ENCODE measurements at places on chromosomes 12 and 14.

DNA sequence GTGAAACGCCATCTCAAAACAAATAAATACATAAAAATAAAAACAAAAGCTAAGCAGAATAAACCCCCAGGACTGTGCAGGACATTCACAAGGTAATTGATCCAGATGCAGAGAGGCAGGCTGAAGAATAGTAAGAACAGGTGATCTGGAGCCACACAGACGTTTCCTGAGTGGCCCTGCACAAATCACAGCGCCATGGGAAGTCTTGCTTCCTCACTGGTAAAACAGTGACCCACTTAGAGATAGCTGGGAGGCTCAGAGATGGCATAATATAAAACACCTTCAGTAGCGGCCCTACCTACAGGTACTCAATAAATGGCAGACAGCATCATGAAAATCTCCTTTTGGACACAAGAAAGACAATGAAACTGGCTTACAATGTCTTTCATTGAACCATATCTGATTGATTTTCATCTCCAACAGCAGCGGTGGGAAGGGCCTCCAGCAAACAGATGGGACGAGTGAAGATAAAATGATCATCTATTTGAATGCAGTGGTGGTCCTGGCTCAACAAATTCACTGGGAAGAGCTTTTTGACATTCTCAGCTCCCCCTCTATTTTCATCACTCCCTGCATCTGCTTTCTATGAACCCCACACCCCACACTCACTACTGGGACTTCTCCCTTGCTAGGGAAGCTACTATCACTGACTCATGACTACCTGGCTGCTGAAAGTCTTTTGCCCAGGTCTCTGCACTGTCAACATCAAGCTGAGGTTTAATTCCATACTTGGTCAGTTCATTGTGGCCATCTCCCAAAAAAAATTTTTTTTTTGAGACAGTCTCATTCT, 63.9 kb downstream of the FOXN3 start:
- no peak for DNase-seq

- no peak for DNase-seq
Measured at GRCh38 chr14:104102282-104102914, 16.9 kb downstream of the ASPG start.

DNA sequence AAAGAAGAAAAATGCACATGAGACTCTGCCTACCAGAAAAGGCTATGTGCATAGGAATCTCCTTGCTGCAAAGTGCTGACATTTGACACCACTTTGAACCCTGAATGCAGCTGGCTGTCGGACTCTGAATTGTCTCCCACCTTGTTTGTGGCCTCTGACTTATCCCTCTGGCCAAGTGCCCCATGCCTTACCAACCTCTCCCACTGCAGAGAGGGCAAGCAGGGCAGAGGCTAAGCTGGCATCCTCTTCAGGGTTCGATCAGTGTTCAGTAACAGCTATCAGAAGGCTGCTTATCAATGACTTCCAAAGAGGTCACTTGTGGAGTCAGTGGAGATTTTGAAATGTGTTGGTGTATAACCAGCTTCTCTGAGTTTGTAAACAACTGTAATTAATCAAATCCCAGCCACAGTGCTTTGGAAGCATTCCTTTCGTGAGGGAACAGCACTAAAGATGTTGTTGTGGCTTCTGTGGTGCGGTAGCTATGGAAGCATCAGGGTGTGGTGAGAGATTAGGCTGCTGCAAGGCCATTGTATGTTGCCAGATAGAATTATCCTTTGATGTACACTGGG, 22.6 kb upstream of the BMP4 start:
- no peak for DNase-seq

DNA sequence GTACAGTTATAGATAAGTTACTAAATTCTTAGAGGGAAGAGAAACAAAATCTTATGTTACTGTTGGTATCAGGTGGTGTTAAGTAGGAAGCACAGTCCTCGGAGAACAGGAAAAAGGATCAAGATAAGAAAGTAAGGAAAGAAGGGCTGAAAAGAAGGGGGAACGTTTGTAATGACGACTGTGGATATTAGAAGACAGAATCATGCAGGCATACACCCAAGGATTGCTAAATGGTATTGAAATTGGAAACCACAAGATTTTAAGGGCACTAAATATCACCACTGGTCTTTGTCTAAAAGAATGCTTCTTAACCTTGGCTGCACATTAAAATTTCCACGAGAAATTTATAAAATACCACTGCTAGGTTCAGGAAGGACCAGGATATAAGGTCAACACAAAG, 34.1 kb upstream of the ERGIC2 start:
- DNase-seq, result no peak

- no peak for DNase-seq
Measured at GRCh38 chr12:65961190-65962035, 137.1 kb downstream of the HMGA2 start.

- no peak for DNase-seq
Measured at GRCh38 chr14:74042296-74042695, 23.1 kb downstream of the BBOF1 start.

DNA sequence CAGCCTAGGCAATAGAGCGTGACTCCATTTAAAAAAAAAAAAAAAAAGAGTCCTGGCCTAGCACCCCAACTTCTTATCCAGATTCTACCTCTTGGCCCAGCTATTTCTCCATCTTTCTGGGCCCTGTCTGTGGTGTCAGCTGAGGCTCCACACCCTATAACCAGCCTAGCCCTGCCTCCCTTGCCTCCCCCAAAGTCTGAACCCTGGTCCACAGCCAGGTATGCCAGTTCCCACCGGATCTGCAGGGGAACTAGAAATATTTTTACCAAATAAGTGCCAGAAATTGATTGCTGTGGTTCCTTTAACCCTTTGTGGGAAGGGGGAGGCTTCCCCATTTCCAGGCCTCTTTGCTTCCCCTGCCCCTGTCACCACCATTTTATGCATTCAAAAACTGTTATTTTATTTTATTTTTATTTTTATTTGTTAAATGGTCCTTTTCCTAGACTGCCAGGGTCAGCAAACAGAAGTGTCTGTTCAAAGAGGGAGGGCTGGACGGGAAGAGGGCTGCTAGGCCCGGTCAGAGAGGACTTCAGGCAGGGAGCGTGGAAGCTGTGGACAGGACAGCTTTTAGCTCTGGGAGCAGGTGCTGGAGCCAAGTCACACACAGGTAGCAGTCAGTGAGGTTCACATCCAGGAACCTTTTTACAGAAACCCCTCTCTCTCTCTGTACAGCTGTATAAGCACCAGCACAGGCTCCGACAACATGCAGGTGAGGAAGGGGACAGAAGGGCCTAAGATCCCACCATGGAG, 23.2 kb downstream of the TTC9 start:
- DNase-seq, result no peak

GRCh38 chr12:125978286-125978685, 913.1 kb downstream of the AACS start:
- DNase-seq, result no peak

DNA sequence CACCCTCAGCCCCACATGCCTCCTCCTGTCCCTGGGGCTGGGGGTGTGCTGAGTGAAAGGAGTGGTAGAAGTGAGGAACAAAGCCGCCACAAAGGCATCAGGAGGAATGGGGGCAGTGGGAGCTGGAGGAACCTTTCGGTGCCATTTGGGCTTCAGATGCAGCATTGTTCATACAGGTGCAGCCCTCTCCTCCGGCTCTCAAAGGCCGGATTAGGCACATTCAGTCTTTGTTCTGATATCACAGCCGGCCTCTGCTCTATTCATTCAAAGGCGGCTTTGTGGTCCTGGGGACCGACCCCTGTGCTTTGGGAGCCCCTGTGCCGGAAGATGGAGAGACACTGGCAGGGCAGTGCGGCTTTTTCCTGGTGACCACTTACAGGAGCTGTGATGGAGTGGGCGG, 53.2 kb downstream of the SMOC1 start:
- DNase-seq, result no peak

- DNase-seq, result peak; percentile 66
Measured at GRCh38 chr14:77094672-77095284, 3.3 kb upstream of the CIPC start.

DNA sequence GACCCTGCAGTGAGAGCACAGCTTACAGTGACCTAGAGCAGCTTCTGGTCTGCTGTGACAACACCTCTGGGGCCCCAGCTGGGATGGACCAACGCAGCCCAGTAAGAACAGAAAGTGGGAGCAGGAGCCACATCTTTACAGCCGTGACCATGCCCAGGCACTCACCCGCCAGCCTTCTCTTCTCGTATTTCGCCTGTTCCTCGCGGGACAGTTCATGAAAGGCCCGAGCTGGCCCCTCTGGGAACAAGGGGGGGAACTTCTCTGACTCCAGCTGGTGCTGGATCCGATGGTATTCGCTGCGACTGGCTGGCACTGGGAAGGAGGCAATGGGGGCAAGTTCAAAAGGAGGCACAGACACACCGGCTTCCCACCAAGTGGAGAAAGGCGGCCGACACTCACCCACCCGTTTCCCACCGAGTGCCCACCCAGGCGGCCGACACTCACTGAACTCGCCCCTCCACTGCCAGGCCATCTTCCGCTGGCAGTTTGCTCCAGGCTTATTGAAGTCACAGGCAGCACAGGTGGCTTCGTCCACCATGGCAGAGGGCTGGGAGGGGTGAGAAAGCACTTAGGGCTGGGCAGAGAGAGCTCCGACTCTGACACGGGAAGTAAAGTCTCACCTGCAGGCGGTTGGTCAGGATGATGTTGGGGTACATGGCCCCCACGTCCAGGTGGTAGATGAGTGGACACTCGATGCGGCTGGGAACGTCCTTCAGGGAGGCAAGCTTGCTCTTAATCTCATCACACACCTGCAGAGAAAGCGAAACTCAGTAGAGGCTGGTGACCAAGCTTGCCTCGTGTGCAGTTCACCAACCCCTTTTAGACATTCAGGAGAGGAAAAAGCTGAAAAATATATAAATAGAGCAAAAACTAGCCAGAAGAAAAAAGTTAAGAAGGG, 18.7 kb downstream of the POLE start:
- no peak for DNase-seq

GRCh38 chr14:69572030-69572840, 2.4 kb downstream of the CCDC177 start:
- no peak for DNase-seq

Data from stimulated activated CD8-positive, alpha-beta memory T cell treated with anti-CD3 and anti-CD28 coated beads, Interleukin-7, amount 100 ng/mL, for 4 hours (primary cell).